ENCODE measurements at places on chromosomes 5 and 9.

GRCh38 chr5:91225848-91226686 lies 157.1 kb downstream of the ARRDC3 start:
- no peak for DNase-seq

GRCh38 chr5:167720259-167720658 lies 571.2 kb upstream of the WWC1 start:
- DNase-seq = peak; percentile 47

- DNase-seq = no peak
These were observed 11.9 kb upstream of the PDLIM4 start for GRCh38 chr5:132245593-132245992.

DNA sequence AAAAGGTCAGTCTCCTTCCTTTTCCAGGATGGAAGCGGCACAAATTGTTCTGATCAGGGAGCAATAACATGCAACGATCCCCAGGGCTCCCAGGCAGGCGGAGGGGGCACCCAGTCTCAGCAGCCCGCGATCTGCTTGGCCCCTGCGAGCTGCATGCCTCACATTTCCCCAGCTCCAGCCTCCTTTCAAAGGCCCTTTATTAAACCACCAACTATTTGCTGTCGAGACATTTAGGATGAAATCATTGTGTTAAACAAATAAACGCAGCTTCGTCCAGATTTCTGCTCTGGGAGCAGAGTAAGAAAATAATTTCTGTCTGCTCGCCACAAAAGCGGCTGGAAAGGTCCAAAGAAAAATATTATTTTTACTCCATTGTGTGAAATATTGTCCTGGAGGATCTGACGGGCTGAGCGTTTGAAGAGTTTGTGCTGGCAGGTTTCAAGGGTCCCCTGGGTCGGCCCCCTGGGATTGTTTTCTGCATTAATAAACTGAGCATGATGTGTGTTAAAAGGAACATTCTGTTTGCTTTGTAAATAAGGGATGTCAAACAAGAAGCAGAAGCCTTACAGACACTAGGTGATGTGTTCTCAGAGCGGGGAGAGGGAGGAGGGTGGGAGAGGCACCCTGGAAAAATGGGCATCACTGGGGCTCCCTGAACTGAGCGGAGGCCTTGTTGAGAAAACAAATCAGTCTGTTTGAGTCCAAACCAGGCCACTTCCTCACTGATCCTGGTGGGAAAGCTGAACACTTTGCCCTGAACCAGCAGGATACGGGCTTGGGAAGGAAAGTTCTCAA lies 110.1 kb downstream of the FOXD1 start:
- DNase-seq = peak; percentile 91

DNA sequence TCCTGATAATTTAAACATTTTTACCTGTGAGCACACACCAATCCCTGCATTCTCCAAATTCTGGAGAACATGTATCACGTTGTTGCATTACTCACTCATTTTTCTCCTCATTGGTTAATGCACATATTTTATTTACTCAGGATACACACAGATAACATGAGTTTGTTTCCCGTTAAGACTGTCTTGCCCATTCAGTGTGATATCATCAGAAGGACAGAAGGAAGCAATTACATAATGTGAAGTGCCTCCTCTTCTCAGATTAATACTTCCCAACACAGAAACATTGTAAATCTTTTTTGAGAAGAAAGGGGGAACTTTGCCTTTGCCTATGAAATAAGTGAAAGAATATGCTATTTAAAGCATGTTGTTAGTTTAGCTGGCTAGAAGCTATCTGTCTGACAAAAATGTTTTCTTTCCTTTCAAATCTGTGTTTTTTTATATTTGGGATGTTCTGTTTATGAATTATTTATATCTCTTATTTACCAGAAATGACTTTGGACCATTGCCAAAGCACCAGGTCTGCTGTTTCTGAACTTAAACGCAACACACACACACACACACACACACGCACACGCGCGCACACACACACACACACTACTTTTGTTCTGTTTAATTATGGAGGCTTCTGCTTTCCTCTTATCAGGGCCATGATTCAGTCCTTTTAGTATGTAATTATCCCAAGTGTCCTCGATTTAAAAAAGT lies 186.5 kb downstream of the CHSY3 start:
- no peak for DNase-seq

- no peak for DNase-seq
These were observed 95.2 kb upstream of the CPEB4 start for GRCh38 chr5:173792781-173793547.
